ENCODE measurements at places on chromosomes 11 and 22.

DNA sequence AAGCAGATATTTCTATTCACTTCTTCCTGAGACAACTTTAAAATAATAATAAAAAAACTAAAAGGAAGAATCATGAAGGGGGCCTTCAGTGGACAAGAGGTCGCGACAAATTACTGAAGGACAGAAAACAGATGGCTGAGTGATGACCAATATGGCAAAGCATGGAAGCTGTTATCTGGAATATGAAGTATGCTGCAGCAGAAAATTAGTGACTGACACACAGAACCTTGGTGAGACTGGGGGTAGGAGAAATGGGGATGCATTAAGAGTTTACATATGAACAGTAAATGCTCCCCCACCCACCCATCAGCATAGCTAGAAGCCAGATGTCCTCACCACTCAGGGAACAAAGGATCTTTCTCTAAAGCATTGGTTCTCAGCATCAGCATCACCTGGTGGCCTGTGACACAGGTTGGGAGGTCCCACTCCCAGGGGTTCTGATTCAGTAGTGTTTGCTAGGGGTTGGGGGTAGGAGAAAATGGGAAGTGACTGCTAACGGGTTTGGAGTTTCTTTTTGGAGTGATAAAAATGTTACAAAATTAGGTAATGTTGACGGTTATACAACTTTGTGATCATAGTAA is 59.7 kb downstream of the NARS2 start:
- DNase-seq, result no peak

- DNase-seq, result no peak
Observed at GRCh38 chr11:10454878-10455631, at the start of gene AMPD3. Gene AMPD3, plus strand, starts transcription at chr11:10455264. Its CDS starts 6,256 bp downstream, at chr11:10461520.

GRCh38 chr11:124812876-124813275 is 12.7 kb upstream of the MSANTD2 start:
- no peak for DNase-seq

DNA sequence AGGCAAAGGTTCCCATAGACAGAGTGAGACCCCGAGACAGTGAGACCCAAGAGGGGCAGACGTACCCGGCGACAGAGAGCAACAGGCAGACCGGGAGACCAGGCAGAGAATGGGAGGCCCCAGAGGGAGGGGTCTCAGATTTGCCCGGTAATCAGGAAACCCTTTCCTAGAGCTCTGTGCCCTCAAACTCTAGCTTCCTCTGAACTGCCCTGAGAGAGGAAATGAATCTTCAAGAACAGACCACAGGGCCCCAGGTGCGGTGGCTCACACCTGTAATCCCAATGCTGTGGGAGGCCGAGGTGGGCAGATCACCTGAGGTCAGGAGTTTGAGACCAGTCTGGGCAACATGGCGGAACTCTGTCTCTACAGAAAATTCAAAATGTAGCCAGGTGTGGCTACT is 47.7 kb downstream of the RPUSD4 start:
- DNase-seq, result no peak

GRCh38 chr22:26554956-26555355 is 35.0 kb downstream of the TPST2 start:
- no peak for DNase-seq

Measured in thymus (tissue), 14 donors.